ENCODE measurements at places on chromosomes 12 and 14.

DNA sequence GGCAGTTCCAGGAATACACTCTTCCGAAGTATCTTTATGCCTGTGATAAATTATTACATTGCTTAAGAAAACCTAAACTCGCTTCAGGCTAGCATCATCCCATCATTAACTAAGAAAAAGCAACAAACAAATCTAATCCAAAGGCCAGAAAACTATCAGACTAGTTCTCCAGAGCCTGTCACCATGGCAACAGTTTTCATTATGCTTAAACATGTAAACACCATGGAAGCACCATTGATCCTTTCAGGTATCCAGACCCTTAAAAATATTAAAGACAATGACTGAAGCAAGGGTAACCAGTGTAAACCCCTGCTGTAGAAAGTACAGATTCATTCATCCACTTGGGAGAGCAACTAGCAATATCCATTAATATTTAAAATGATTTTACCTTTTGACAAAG is 9.8 kb downstream of the DAD1 start:
- DNase-seq, result no peak

DNA sequence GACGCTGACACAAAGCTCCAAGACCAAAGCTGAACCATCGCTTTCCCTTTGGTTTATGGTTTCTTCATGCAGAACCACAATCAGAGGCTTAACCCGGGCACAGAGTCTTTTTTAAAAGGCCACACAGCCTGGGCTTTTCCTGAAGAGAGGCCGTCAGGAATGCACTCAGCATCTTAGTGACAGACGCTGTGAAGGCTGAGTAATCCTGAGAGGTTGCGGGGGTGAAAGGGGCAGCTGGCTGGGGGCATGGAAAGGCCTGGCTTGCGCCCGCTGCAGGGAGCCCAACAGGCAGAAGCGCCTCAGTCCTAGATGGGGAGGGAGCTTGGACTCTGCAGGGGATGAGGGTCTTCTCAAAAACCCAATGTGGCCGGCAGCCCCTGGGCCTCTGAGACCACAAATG is 13.6 kb downstream of the CTDSP2 start:
- no peak for DNase-seq

DNA sequence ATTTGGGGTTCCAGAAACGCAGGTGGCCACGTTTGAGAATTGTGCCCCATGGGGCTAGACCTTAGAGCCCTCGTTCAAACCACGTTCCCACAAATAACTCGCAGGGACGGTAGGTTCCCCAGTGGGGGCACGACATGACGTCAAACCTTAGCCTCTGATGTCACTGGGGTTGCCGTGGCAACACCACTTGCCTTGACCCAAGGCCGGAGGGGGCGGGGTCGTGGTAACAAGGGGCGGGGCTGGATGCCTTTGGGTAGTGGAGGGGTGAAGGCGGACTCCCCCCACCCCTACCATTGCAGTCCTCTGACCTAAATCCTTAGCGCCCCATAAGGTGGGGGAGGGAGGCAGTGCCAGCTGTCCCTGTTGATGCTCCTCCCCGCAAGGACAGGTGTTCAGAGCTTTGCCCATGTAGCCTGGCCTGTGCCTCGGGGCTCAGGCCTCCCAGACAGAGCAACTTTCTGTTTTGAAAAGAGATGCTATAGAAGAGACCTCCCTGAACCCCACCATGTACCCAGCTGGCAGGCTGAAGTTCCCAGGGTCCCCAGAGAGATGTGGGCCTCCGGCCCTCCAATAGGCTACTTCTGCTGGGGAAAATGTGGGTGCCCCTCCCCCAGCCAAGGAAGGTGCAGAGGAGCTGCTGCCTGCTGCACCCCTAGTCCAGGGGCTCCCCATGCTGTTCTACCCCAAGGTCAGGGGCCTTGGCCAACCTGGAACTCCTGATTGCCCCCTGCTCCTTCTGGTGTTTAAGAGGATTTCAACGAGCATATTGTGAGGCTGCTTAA is 1.9 kb downstream of the FAM222A start:
- no peak for DNase-seq

GRCh38 chr12:52062167-52063081 is 7.4 kb upstream of the ATG101 start:
- no peak for DNase-seq

DNA sequence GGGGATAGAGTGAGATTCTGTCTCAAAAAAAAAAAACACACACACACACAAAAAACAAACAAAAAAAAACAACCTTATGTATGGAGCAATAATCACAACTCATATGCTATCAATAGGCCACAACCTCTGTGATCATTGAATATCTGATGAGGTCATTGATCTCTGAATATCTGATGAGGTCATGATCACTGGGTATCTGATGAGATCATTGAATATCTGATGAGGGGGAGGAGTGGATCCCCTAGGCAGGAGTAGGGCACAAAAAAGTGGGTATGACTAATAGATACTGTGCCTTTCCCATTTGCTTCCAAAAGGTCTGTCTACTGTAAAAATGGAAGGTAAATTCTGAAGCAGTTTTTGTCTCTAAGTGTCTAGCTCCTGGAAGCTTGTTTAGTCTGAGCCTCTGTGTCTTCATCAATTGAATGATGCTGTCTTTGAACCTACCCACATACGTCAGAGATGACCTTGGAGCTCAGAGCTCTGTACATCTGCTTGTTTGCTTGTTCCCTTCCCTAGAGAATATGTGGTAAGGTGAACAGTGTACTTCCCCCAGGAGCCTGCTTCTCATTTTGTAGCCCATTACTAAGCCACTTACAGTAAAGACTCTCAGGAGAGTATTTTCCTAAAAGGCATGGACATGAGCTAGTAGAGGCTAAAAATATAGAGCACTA is 13.6 kb downstream of the PAH start:
- peak; percentile 86 for DNase-seq
